ENCODE measurements at places on chromosomes 16 and 17.

DNA sequence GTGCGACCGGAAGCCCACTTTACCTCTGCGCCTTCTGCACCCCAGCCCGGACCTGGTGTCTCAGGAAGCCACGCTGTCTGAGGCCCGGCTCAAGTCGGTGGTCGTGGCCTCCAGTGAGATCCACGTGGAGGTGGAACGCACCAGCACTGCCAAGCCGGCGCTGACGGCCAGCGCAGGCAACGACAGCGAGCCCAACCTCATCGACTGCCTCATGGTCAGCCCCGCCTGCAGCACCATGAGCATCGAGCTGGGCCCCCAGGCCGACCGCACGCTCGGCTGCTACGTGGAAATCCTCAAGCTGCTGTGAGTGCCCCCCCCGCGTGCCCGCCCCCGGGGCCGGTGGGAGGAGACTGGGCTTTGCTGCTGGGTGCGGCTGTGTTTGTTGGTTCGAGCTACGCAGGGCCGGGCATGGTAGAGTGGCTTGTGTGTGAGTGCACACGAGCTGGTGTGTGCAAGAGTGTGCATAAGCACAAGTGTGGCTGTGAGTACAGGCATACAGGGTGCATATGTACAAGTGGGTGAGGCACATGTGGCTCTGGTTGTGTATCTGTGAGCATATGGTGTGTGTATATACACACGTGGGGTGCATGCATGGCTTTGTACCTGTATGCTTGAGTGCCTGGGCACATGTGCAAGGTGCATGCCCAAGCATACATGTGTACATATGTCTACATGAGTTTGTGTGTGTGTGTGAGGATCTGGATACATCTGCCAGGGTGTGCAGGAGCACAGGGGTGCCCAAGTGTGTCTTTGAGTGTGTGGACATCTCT is 100.6 kb upstream of the PLCG2 start:
- no peak for DNase-seq

- DNase-seq: peak; percentile 82
Measured at GRCh38 chr16:69187446-69188235, 677 bp downstream of the SNTB2 start.

- no peak for DNase-seq
Measured at GRCh38 chr16:868846-869822, 68.6 kb upstream of the GNG13 start.

GRCh38 chr17:34156741-34157589 is 98.1 kb upstream of the CCL2 start:
- DNase-seq: peak; percentile 85

DNA sequence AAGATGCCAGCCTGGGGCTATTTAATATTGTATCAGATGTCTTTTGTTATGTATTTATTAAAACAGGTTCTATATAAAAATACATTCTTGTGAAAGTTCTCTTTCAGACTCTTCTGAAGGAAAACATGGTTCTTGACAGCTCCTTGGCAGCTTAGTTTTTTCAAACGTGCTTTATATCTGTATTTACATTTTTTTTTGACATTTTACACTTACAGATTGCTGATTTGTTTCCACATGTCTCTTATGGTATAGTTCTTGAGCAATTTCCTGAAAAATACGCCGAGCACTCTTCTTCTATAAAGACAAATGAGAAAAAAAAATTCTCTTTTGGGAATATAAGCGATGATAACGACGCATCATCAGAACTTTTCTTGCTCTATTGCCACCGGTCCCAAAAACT is 9.5 kb downstream of the IGSF6 start:
- no peak for DNase-seq

DNA sequence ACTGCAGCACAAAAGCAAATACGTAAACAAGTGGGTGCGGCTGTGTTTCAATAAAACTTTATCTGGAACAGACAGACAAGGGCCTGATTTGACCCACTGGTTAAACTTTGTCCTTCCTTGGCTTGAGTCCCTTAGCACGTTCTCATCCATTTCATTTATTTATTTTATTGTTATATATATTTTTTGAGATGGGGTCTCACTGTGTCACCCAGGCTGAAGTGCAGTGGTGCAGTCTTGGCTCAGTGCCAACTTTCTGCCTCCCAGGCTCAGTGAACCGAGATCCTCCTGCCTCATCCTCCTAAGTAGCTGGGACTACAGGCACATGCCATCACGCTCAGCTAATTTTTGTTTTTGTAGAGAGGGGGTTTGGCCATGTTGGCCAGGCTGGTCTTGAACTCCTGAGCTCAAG is 64.3 kb downstream of the MYH11 start:
- no peak for DNase-seq

Measured in H7 (cell line).